Activated CD4-positive, alpha-beta T cell treated with anti-CD3 and anti-CD28 coated beads for 36 hours (primary cell): ENCODE measurements at places on chromosomes 13 and 19. TPM values are rescaled to one million over a fixed set of nuclear protein-coding genes. Genes with fewer than 3 reads are reported as not detected.

DNA sequence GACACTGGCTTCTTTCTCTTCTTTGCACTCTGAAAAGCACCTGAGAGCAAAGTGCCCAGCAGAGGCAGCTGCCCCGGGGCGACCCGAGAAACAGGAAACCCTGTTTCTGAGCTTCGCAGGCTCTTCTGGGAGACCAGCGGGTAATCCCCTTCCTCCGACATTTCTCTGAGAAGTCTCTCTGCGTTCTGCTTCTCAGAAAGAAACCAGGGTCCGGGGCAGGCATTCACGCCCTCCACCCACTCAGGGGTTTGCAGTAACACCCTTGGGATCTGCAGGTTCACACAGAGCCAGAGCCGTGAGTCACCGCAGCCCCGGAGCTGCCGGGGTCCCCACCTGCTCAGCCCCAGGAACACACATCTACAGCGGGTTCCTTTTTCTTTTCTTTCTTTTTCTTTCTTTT lies 86.0 kb downstream of the GADD45B start:
- peak overlapping the region; percentile 69 for H3K4me3 ChIP-seq
- peak; percentile 88 for DNase-seq
- H3K27me3 ChIP-seq, result peaks cover 2% of the 10 kb centered on the region
- no peaks in the 10 kb centered on the region for H3K36me3 ChIP-seq
- H3K4me1 ChIP-seq, result peaks cover 23% of the 10 kb centered on the region

The OR4F17 gene
- not detected for total RNA-seq

The CATSPERD gene
- total RNA-seq, result not detected

The PSG6 gene
- not detected for total RNA-seq

DNA sequence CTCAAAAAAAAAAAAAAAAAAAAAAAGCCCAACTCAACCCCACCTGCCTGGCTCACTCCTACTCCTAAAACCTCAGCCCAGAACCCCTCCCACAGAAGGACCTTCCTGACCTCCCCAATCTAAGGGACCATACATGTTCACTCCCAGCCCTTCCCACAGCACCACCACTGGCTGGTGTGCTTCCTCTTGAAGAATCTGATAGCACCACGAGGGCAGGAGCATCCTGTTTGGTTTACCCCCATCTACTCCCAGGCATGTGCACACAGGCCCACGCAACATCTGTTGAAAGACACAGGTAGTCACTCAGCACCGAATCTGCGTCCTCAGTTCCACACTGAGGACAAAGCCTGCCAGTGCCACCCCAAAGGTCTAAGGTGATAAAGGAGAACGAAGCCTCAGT lies 8.2 kb downstream of the LATS2 start:
- H3K4me1 ChIP-seq, result peaks cover 7% of the 10 kb centered on the region
- DNase-seq, result peak; percentile 22
- H3K27me3 ChIP-seq, result peaks cover 4% of the 10 kb centered on the region
- H3K4me3 ChIP-seq, result no peak overlapping the region

GRCh38 chr13:79432992-79433391 lies 26.9 kb upstream of the RBM26 start:
- no peaks in the 10 kb centered on the region for H3K27me3 ChIP-seq
- H3K4me3 ChIP-seq, result no peak overlapping the region
- no peaks in the 10 kb centered on the region for H3K36me3 ChIP-seq
- H3K27ac ChIP-seq, result no peak overlapping the region
